Activated gamma-delta T cell treated with anti-CD3 and anti-CD28 coated beads, Interleukin-2, amount 50 U/mL, for 16 hours (primary cell): ENCODE measurements at places on chromosomes 12 and 14.

GRCh38 chr14:75667099-75667765, 6.2 kb downstream of the TTLL5 start:
- no peak for DNase-seq

DNA sequence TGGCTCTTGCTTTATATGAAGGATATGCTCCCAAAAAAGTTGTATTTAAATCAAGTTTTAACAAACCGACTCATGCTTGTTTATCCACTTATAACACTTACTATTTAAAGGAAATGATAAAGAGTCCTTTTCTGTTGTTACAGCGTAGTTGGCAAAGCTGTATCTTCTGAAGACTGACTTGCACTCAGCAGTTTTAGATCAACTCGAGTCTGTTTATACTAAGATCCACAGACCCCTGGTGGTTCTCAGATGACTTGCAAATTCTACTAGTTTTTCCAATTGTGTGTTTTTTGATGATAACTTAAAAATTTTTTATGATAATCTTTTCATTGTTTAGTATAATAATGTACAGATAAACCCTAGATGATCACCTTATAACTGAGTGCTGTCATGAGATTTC, 475.8 kb downstream of the RGS6 start:
- no peak for DNase-seq

DNA sequence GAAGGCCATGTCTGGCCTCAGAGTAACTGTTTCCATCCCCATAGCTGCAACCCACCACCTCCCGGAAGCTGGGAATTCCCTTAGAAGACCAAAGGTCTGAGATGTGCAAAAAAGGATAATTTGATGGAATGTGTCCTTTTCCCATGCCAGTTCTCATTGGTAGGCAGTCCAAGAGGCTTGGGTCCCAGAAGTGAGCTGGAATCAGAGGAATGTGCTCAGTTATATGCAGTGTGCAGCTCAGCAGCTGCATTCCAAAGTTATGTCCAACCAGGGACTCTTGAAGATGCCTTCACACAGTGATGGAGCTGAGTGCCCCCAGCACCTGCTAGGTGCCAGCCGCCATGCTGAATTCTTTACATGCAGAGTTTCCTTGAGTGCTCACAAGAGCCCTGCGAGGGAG, 583.9 kb upstream of the TBX3 start:
- no peak for DNase-seq

- no peak for DNase-seq
Measured at GRCh38 chr14:104595116-104595675, 9.4 kb downstream of the TMEM179 start.
